ENCODE measurements at places on chromosomes 1 and 21. TPM values are rescaled to one million over a fixed set of nuclear protein-coding genes. Genes with fewer than 3 reads are reported as not detected.

DNA sequence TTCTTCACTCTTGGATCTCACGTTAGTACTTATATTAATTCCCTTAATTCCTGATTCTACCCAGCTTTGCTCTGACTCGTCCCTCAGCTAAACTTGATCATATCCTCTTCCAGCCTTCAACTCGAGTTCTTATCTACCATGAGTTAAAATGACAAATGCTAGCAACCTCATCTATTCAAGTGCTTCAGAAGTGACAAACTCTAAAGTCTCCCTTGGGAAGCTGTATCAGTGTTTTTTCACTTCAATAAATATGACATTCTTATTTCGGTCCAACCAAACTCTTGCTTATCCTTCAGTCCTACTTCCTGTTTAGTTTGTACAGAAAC is 75.3 kb downstream of the FOXJ3 start:
- H3K36me3 ChIP-seq = 0 out of 2 replicates have a peak, but pooled peaks cover under 1% of the 10 kb centered on the region
- H3K27me3 ChIP-seq = no peaks in the 10 kb centered on the region
- no peak for DNase-seq
- 0 out of 2 replicates have a peak overlapping the region, but pooled peaks have one; percentile 5 for H3K27ac ChIP-seq
- H3K4me1 ChIP-seq = peaks cover 8% of the 10 kb centered on the region
- H3K4me3 ChIP-seq = no peak overlapping the region

Gene ANGEL2
- 34.8 TPM for total RNA-seq

DNA sequence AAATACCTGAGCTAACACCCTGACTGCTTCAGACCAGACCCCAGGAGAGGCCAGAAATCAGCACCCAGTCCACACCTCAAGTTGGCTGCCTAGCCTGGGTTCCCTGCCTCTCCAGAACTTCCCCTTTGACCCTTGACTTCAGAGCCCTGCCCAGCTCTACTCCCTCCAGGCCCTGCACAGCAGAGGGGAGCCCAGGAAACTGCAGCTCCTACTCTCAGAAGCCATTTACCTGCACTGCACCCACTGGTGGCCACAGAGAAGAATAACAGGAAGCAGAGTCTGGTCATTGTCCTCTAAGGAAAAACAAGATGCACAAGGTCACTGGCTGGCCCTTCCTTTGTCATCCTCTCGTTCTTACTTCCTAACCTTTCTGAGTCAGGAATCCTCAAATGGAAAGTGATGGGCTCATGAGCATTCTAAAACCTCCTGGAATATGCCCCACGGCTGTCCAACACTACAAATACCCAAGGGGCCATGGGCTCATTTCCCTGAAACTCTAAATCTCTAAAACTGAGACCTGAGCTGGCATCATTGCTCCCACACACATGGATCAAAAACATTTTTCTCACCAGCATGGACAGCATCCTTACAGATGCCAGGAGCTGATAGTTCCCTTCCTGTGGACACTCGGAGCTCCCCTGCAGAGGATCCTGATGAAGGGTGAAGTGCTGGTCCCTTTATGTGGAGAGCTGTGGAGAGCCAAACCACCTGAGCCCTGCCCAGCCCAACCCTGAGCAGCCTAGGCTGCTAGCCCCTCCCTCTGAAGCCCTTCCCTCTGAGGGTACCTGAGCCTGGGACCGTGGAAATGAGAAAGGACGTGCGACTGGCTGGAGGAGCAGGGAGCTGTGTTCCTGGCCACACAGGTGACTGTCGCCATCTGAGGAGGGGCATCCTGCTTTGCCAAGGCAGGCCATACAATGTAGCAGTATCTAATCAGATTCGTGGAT is at the start of gene ITLN2:
Gene ITLN2 (minus strand): TSS at position 652 of the 947 bp plus-strand sequence. CDS start 68 bp downstream, at position 584.
- H3K36me3 ChIP-seq = no peaks in the 10 kb centered on the region
- peak; percentile 22 for DNase-seq
- no peaks in the 10 kb centered on the region for H3K4me1 ChIP-seq
- no peak within 1 kb of the TSS for H3K4me3 ChIP-seq
- H3K27ac ChIP-seq = no peak within 1 kb of the TSS

- no peak for DNase-seq
- no peaks in the 10 kb centered on the region for H3K36me3 ChIP-seq
- no peak overlapping the region for H3K4me3 ChIP-seq
- H3K27me3 ChIP-seq = no peaks in the 10 kb centered on the region
Measured at GRCh38 chr1:14755518-14756252, 157.2 kb downstream of the KAZN start.

DNA sequence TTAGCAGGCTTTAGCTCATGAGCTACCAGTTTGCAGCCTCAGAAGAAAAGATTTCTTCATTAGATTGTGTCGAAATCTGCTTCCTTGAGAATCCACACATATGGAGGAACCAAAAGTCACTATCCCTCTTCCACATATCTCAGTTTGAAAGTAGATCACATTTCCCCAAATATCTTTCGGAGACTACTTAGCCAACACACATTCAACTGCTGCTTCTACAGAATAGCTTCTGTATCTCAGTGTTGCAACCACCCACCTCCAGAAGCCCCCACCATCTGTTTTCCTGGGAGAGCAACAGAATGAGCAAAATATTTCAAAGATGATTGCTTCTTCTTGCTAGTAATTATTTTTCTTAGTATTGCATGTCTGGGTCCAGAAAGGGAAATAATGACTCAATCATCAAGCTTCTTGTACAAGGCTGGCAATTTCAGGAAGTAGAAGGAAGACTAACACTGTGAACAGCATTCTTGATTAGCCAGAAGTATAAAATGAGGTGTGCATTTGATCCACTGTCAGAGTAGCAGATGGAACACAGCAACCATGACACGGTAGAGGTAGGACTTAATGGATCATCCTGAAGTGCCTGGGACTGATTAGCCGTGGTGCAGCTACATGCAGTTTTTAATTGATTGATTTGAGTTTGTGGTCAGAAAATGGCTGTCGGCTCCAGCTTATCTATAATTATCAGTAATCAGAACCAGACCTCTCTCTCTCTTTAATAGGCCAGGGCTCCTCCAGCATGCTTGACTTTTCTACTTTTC is 24.9 kb downstream of the ZC3H11B start:
- DNase-seq = no peak
- H3K4me1 ChIP-seq = no peaks in the 10 kb centered on the region
- H3K27me3 ChIP-seq = no peaks in the 10 kb centered on the region
- no peak overlapping the region for H3K4me3 ChIP-seq

- no peak for DNase-seq
- no peaks in the 10 kb centered on the region for H3K36me3 ChIP-seq
- no peak overlapping the region for H3K27ac ChIP-seq
- H3K4me1 ChIP-seq = no peaks in the 10 kb centered on the region
- no peaks in the 10 kb centered on the region for H3K27me3 ChIP-seq
Measured at GRCh38 chr1:176604461-176604860, 141.5 kb downstream of the PAPPA2 start.

- no peak overlapping the region for H3K27ac ChIP-seq
- H3K4me1 ChIP-seq = no peaks in the 10 kb centered on the region
- no peak overlapping the region for H3K4me3 ChIP-seq
- H3K27me3 ChIP-seq = no peaks in the 10 kb centered on the region
- DNase-seq = no peak
Measured at GRCh38 chr1:247475793-247476192, 17.9 kb upstream of the OR2B11 start.

DNA sequence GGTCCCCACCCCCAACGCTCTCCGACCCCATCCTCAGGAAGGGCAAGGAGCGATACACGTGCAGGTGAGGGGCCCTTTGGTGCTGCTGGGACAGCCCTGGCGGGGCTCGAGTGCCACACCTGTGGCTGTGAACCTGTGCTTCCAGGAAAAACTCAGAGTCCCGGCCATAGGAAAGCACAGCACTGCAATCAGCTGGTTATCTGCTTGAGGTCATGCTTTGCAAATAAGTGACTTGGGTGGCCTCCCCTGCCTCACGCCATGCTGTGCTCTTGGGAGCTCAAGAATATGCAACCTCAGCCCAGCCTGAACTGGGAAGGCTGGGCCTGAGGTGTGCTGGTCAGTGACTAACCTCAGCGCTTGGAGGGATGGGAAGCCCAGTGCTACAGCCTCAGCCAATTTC is 36.5 kb upstream of the ARHGEF16 start:
- no peak overlapping the region for H3K4me3 ChIP-seq
- no peak overlapping the region for H3K27ac ChIP-seq
- no peak for DNase-seq

DNA sequence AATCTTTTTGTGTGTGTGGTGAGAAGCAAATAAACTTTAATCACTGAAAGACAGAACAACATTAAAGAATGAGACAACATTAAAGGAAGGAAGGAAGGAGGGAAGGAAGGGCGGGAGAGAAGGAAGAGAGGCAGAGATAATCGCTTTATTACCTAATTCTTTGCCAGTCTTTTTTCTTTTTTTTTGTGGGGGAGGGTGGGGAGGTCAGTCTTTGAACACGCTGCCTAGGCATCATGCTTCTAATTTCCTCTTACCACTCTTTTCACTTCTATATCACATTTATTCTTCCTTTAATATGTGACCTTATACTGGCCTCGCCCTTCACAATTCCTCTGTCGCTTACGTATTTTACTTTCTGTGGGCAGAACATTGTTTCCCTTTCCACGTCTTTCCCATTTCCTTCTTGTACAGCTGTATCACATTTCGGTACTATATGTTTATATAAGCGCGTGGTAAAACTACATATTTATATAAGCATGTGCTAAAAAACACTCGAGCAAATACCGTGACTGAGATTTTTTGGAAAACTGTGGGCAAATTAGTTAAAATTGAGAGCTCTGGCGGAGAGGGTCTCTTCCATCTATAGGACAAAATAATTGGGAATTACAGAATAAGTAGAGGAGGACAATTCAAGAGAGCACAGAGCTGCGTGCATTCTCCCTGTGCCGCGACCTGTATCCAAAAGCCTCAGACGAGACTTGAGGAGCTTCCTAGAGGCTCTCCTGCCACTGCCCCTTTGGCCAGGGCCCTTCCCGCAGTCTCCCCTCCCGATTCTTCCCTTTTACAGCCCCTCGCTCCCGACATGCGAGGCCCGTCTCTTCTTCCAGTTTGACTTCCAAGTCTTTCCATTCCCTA is 823 bp upstream of the PRKAA2 start:
- no peak for DNase-seq
- no peaks in the 10 kb centered on the region for H3K36me3 ChIP-seq
- H3K27me3 ChIP-seq = no peaks in the 10 kb centered on the region
- H3K27ac ChIP-seq = peak overlapping the region; percentile 71
- H3K4me3 ChIP-seq = peak overlapping the region; percentile 75

Gene KLF17
- total RNA-seq = not detected
